ENCODE measurements at places on chromosomes 5 and 9.

- DNase-seq = no peak
Measured at GRCh38 chr5:136089791-136090190, 42.9 kb upstream of the SMAD5 start.

DNA sequence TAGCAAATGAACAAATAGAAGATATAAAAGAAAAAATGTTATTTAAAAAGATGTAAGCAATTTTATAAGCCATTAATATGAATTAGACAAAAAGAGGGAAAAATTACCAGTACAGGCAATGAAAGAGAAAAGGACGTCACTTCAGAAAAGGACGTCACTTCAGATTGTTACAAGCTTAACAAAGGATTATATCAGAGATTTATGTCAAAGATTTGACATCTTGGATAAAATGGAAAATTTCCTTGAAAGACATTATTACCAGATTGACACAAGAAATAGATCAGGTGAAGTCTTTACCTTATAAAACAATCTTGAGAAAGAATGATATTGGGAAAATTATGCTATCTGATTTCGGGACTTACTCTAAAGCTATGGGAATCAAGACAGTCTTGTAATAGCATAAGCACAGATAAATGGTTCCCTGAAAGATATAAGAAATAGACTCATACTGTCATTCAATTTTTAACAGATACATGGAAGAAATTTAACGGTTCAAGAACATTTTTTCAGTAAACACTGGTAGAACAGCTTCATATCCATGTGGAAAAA, 625.4 kb upstream of the EDIL3 start:
- DNase-seq = no peak

DNA sequence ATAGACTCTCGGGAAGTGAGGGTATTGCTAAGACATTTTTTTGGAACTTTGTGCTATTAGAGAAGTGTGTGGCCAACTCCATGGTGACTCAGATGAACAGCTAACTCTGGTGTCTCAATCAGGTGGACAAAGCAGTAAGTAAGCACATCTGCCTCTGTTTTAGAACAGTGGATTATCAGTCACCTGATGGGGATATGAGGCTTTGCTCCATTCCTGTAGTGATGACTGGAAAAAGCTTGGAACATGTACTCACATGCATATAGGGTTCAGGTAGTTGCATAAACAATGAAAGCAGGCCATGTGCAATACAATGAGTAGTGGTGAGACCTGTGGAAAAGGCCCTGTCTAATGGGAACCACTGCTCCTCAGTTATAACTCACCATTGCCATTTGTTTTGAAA, 168.2 kb upstream of the FBN2 start:
- no peak for DNase-seq

DNA sequence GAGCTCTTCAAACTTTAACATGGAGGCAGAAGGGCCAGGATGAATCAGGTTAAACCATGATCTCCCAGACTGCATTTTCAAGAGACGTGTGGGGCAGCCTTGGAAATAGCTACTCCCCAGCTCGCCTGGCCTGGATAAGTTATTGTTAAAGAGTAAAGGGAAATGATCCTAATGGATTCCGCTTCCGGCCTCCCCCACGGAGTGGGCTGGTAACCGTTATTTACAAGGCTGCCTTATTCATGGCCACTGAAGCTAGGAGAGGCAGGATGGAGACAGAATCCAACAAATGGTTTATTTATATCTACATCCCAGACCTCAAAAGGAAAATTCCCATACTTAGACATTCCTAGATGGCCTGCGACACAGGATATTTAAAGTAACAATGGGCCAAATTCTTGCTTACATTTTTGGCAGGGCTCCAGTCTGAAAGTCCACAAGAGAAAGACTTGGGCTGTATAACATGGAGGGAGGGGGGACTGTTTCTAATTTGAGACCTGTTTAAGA, 27.9 kb downstream of the SPRY4 start:
- no peak for DNase-seq

DNA sequence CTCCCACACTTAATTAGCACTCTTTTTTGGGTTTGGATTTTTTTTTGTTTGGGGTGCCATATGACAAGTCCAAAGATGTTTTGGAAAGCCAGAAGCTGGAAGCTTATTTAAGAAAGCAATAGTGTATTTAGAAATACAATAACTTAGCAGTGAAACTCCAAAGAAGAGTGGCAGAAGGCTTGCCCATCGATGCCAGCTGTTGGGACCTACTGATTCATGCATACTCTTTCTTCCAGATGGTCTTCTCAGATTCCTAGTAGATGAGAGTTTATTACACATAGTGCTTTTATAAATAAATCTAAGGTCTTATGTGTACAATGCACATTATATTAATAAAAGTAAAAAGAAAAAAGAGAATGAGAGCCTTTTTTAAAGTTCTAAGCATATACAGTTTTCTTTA, 374.6 kb downstream of the OSTF1 start:
- DNase-seq = no peak

GRCh38 chr5:93620487-93621326, 37.7 kb downstream of the NR2F1 start:
- DNase-seq = no peak

- no peak for DNase-seq
Measured at GRCh38 chr5:378301-378891, 56.9 kb downstream of the AHRR start.

DNA sequence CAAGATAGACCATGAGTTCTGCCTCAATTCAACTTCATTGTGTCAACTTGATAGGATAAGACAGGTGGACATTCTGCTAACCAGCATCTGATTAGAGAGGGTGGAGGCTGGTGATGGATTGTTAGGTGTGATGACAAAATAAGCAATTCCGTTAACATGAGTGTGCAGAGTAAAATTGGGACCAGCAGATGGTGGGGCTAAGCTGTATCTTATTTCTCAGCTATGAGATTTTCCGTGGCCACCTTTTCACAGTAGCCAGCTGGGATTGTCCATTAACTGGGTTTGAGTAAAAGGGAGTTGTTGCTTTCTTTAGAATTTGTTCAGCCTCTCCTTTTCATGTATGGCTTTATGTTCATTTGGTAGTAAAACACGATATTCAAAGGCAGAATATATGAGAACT, 28.8 kb upstream of the TAL2 start:
- no peak for DNase-seq

GRCh38 chr9:92504881-92505280, 22.6 kb upstream of the ASPN start:
- no peak for DNase-seq

DNA sequence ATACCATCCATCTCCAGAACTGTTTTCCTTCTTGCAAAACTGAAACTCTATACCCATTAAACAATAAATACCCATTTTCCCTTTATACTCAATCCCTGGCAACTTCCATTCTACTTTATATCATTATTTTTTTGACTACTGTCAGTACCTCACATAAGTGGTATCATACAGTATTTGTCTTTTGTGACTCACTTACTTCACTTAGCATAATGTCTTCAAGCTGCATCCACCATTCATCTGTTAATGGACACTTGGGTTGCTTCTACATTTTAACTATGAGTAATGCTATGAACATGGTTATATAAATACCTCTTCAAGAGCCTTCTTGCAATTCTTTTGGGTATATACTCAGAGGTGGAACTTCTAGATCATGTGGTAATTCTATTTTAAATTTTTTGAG, 11.6 kb upstream of the TYRP1 start:
- no peak for DNase-seq

GRCh38 chr5:60297658-60298057, 402.3 kb downstream of the DEPDC1B start:
- DNase-seq = no peak

GRCh38 chr5:1720396-1721110, 79.1 kb downstream of the MRPL36 start:
- DNase-seq = no peak

DNA sequence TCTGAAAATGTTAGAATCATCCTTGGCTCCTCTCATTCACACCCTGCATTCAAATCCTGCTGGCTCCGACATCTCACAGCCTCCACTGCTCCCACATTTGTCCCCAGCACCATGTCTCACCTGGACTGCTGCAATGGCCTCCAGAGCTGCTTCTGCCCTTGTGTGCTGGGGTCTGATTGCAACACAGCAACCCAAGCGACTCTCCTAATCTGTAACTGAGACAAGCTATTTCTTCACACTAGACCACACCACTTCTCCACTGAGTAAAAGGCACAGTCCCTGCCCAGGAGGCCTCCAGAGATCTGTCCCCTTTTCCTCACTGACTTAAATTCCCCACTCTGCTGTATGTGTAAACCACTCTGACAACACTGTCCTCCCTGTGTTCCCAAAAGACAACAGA, 151.1 kb upstream of the TAS2R1 start:
- no peak for DNase-seq

DNA sequence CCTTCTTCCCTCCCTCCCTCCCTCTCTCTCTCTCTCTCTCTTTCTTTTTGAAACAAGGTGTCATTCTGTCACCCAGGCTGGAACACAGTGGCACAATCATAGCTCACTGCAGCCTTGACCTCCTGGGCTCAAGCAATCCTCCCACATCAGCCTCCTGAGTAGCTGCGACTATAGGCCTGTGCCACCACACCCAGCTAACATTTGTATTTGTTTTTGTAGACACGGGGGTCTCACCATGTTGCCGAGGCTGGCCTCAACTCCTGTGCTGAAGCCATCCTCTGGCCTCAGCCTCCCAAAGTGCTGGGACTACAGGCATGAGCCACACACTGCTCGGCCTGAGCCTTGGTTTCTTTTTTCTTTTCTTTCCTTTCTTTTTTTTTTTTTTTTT, 45.8 kb downstream of the PLPP7 start:
- no peak for DNase-seq

DNA sequence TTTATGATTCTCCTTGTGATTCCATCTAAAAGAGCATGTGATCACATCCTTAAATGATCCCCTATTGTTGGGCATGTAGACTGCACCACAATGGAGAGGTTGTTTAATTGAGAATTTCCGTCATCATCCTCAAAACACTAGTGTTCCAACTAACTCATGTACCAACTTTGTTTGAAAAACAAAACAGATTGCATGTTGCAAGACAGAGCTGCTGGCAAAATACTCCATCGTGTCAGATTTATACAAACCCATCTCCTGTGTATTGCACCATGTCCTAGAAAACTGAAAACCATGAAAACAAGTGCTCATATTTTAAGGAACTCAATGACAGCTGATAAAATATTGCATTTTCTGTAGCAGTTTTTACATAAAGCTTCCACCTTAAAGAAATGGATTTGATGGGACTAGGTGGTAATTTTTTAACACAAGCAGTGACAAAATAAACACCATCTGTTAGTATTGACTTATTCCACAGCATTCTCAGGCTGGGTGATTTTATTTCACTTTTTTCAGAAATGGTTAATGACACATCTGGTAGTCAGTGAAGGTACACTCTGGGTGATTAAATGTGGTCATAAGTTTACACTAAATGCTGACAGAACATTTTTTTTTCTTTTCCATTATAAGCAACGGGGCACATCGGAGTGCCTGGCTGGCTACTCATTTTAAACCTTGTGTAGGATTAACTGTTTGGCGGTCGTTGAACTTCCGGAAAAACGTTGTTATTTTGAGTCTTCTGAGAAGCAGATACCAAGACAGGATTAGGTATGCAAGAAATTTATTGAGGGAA, 602.9 kb upstream of the WWC1 start:
- no peak for DNase-seq

GRCh38 chr5:74413403-74414048, 227.0 kb downstream of the ENC1 start:
- no peak for DNase-seq

- DNase-seq = no peak
Measured at GRCh38 chr5:37037840-37038239, 161.3 kb downstream of the NIPBL start.

DNA sequence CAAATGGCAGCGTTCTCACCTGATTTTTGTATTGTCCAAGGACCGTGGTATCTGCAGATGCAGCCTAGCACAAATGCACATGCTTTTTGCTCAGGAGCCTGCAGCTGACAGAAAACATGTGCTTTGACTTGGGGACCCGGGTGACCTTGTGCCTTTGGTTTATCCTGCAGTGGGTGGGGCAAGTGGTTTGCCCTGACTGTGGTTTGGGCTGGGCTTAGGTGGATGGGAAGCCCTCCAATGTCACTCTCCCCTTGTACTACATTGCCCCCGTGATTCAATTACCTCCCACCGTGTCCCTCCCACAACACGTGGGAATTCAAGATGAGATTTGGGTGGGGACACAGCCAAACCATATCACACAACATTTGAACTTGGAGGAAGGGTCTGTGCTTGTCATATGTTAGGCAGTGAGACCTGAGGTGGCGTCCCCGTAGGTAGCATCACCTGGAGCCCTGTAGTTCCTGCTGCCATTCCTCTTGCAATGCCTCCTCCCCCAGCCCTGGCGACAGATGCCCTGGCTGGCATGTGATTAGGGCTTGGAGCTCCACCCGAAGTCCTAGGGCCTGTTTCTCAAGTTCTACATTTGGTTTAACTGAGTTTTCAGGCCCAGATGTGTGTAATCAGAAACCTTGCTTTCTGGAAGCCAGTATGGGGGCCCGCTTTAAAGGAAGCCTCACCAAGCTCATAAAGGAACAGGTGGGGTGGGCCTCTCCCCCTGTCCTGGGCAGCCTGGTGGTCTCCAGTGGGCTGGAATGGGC, 2.1 kb downstream of the ANKRD33B start:
- no peak for DNase-seq

DNA sequence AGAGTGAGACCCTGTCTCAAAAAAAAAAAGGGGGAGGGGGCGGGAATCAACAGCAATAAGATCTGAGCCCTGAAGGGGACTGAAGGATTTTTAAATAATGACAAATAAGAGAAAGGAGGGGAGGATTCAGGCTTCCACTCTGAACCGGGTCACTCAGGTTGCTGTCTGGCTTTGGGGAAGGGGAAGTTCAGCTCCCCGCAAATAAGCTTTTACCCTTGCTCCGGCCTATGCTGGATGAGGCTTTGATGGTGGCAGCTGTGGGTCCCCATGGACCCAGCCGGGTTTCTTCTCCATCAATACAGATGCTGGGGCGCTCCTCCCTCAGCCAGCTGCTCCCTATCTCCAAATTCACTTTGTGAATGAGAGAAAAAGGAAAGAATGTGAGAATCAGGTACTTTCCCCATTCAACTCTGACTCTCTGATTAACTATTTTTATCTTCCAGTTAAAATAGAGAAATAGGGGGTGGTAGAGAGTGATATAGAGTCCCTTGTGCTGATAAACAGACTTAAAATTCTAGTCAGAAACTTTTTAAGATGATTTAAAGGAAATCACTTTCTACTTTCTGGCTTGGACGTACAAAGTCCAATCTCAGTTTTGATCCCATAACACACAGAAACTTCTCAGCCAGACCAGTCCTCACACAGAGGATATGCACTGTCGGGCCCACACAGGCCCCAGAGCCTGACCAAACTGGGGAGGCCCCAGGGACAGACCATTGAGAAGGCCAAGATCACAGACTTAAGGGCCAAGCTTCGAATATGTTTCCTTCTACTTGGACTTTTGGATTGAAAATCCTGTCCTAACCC, 39.6 kb downstream of the C5orf15 start:
- no peak for DNase-seq

- no peak for DNase-seq
Measured at GRCh38 chr9:72294936-72295335, 70.1 kb downstream of the ZFAND5 start.

GRCh38 chr5:149757956-149758355, 27.8 kb downstream of the PPARGC1B start:
- no peak for DNase-seq

- DNase-seq = no peak
Measured at GRCh38 chr5:178537467-178538371, 52.5 kb downstream of the COL23A1 start.

Measured in nucleus accumbens (tissue), 56 donors.